ENCODE measurements at places on chromosomes 11 and 22.

- peak; percentile 47 for DNase-seq
These were observed 33.4 kb upstream of the PTPRJ start for GRCh38 chr11:47946682-47947559.

DNA sequence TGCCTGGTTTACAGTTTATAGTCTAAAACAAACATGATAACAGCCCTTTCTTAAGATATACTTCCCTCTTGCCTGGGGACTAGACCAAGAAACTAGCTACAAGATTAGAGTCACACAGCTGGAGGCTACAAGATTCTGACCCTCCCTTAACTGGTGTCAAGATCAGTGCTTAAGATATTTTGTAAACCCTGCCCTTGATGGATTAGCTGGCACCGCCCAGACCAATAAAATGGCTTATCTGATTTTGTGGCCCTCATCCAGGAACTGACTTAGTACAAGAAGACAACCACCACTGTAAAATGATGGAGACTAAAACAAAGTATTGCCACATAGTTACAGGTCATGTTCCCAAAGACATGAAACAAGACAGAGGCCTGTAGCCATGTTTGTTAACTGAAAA lies 53.4 kb downstream of the FAM181B start:
- DNase-seq: no peak

DNA sequence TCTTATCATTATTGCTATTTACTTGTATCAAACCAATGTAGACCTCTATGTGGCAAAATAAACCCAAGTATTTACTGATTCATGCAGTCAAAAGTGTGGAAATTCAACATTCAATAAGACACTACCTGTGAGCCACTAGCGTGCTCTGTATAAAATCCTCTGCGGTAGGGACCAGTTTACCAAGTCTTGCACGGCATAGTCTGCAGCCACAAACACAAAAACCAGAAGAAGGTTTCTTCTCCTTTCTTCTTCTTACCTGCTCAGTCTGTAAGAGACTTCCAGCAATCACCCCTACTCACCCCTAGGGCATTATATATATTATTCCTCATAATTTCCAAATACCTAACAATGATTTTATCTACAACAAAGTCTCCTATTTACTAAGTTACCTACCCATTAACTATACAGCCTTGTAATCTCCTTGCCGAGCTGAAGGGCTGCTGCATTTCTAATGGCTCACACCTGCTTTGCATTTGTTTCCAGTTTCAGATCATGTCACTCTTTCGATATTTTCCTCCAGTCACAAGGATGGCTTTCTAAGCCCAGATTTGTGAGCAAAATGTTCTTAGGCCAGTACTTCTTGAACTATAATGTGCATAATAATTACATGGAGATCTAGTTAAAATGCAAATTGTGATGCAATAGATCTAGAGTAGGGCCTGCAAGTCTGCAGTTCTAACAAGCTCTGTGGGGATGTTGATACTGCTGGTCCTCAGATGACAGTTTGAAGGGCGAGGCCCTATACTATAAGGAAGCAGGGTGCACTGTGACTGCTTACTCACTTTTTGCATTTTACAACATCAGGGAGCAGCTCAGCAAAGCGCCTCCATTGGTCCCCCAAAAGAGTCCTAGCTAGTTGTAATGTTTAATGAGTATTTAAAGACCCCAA lies 191.9 kb upstream of the DDI1 start:
- no peak for DNase-seq

DNA sequence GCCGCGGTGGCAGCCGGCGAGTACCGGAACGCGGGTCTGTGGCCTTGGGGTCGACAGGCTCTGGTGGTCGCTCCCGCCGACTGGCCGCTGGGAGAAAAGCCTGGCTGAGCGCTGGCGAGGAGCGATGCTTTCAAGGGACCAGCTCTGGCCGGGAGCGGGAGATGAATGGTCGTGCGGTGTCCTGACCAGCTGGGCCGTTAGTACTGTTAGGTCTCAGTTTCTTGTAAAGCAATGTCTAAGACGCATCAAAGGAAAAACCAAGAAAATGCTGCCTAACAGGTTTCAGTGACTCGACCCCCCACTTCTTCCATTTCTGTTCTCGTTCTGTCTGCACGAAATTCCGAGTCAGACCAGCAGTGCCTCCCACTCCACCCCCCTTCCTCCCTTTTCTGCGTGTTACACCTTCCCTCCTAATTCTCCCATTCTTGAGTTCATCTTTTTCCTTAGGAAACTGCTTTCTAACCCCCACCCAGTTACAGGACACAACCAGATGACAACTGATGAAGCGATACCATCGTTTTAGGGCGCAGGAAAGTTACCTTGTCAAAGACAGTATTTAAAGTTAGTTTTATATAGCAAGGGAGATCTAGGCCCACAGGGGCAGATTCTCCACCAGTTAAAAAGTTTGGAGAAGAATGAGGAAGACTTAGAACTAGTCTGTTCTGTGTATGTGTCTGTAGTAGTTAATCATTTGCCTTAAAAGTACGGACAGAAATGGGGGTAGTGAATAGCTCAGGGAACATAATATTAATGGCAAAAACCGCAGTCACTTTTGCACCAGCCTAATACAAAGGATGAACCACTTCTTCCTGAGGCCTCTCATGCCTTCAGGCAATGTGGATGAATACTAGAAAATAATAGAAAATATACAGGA lies 1.0 kb downstream of the CUL5 start:
- DNase-seq: no peak

DNA sequence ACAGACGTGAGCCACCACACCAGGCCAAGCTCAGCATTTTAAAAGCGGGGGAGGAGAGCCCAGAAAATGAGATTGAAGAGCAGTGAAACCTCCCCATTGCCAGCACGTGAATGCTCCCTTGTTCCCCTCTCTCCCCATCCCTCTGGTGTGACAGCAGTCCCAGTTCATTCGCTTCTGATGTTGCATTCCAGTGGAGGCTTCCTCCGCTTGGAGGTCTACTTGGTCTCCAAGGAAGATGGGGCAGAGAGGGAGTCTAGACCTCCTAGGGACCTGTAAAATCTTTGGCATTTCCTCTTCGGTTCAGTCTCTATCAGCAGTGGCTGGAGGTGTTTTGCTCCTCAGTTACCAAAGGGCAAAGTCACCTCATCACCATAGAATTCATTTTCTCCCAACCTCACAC lies 30.2 kb upstream of the EP300 start:
- no peak for DNase-seq

- DNase-seq: no peak
These were observed 36.9 kb downstream of the MOB2 start for GRCh38 chr11:1449490-1450243.

Data from activated CD4-positive, alpha-beta T cell treated with anti-CD3 and anti-CD28 coated beads, Interleukin-2, Interleukin-4, amounts not matched to agents 100 ng/mL and 50 ng/mL, durations not matched to agents 16 hours and 8 hours (primary cell).